T-helper 2 cell (primary cell): ENCODE measurements at places on chromosomes 16 and 17.
A peak's percentile ranks its signal among the peaks of the same experiment; 100 is the strongest.

DNA sequence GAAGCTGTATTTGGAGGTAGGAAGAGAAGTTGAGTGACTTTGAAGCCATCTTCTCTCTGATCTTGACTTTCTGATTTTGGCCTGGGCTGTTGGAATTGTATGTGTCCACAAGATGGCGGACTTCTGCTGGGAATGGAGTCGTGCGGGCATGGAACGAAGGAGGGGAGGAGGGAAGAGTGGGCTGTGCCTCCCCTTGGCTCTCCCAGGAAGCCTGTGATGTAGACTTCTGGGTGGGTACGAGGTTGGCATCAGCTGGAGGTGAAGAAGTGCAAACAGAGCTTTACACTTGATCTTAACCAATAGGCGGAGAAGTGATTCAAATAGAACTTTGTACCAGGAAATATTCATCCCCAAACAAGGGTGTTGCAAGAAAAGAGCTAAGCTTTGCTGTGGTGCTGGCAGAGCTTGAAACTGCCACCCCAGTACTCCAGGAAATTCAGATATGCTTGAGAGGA, 7.4 kb upstream of the TMEM220 start:
- DNase-seq, result peak; percentile 31

GRCh38 chr17:12634789-12635414, 30.8 kb upstream of the MYOCD start:
- DNase-seq, result no peak

GRCh38 chr17:28413804-28414203, 7.8 kb upstream of the SLC46A1 start:
- no peak for DNase-seq

- DNase-seq, result no peak
Observed at GRCh38 chr16:64153718-64154117, 968.1 kb downstream of the CDH11 start.

DNA sequence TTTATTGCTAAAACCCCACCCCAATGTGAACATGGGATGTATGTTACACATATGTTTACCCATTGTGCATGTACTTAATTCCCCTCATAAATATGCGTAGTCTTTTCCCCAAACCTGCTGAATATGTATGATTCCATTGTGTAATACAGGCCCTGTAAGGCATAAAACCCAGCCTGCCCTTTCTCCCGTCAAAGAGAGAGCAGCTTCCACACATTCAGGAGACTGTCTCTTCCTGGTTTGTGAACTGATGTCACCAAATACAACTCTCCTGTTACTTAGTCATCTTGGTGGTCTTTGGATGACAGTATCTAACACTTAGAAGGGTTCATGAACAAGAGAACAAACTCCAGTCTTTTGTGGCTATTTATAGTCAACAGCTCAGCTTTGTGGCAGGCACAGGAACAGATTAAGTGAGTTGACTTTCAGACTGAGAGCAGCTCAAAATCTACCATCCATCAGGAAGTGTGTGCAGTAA, 24.7 kb upstream of the TMC7 start:
- no peak for DNase-seq

DNA sequence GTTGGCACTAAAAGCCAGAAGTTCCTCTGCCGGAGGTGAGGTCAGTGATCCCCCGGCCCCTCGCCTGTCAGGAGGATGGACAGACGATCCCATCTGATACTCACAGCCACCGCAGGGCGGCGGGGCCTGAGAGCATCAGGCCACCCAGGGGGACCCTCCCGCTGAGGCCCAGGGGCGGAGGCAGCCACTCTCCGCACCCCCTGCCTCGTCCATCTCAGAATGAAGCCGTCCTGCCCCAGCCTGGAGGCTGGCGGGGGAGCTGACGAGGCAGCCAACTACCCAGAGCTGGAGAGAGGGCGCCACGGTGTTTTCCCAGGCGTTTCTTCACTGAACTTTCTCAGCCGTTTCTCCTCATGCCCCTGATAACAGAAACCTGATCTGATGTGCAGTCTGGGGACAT, 22.6 kb downstream of the TPSD1 start:
- no peak for DNase-seq

DNA sequence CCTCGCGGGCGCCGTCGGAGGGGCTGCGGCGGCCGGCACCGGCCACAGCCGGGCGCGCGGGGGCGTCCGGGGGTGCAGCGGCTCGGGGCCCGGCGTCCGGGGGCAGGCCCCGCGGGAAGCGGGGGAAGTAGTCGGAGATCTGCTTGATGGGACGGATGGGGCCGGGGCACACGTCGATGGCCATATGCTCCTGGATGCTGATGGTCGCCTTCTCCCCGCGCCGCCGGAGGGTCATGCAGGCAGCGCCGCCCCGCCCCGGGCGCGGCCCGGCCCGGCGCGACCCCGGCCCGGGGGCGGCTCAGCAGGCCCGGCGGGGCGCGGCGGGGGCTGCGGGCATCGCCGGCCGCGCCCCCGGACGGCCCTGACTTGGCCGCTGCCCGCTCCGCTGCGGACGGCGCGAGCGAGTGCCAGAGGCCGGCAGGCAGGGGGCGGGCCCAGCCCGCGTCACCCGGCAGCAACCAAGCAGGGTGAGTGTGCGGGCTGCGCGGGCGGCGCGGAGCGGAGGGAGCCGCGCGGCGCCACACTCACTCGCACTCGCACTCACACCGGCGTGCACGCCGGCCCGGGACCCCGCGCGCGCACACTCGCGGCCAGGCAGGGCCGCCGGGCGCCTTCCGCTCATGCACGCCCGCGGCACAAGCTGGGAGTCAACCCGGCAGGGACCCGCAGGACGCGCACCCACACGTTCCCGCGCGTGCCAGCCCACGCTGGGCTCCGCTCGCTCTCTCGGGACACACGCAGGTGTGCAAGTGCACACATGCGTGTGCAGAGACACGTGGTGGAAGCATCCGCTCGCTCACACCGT, at the start of gene DOC2B:
Gene DOC2B (minus strand): TSS at position 406 of the 805 bp plus-strand sequence. CDS start 171 bp downstream, at position 235.
- DNase-seq, result no peak

- DNase-seq, result peak; percentile 28
Observed at GRCh38 chr17:40307001-40307730, 1.8 kb upstream of the RARA start.

- DNase-seq, result no peak
Observed at GRCh38 chr17:64128787-64129514, 993 bp downstream of the ERN1 start.

DNA sequence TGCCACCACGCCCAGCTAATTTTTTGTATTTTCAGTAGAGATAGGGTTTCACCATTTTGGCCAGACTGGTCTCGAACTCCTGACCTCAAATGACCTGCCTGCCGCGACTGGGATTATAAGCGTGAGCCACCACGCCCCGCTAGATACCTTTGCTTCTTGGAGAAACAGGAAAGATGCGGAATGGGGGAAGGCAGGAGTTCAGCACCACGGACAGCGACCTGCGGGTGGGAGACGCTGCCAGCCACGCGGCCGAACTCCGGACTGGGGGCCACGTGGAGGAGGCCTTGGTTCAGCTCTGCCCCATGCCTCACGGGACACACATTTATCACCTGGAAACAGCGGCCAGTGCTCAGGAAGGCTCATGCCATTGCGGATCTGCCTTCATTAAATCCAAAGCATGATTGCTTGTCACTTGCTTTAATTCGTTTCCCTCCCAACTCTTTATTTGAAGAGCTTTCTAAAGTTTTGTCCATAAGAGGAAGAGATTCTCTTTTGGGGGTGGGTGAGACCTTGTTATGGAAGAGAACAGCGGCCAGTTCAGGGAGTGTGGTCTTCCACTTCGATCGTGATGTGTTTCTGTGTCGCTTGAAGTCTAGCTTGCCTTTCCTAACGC, 219.9 kb downstream of the ENGASE start:
- peak; percentile 16 for DNase-seq

DNA sequence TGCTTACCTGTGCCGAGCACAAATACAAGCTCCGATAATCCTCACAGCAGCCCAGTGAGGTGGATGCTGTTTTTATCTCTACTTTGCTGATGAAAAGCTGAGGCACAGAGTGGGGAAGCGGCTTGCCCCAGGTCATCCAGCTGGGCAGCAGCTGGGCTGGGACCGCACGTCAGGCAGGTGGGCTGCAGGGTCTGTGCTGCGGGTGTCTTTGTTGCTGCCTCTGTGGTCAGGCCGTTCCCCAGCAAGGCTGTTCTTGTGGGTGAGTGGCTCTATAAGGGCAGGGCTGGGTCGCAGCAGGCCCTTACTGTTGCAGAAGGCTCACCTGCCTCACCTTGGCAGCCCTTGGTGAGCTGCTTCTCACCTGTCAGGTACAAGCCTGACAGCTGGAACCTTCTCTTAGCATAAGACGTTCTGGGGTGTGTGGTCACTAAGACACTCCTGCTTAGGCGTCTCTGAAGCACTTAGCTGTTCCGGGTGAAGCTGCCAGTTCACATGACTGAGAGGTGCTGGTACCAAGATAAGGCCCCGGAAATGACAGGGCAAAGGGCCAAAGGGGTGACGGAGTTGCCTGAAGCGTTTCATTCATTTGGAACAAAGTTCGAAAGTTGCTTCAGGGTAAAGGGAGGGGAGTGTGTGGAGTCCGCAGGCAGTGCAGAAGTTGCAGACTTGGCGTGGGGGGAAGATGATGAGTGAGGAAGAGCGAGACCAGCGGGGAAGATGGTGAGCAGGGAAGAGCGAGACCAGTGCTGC, 17.4 kb downstream of the IRF8 start:
- no peak for DNase-seq

DNA sequence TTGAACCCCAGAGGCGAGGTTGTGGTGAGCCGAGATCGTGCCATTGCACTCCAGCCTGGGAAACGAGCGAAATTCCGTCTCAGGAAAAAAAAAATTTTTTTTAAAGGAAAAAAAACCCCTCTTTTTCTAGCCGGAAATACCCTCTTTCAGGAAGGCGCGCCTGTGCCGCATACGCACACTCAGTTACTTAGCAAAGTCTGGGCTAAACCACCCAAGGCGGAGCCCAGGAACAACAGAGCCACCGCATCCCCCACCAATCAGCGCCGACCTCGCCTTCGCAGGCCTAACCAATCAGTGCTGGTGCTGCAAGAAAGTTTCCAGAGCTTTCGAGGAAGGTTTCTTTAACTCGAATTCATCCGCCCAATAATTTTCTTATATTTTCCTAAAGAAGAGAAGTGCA, 510.4 kb downstream of the KCNJ18 start:
- no peak for DNase-seq

- DNase-seq, result no peak
Observed at GRCh38 chr16:27326738-27327585, 13.2 kb downstream of the IL4R start.

- DNase-seq, result peak; percentile 74
Observed at GRCh38 chr16:29662729-29663015, 375 bp upstream of the SPN start.

GRCh38 chr17:8828517-8828875, 29.3 kb upstream of the MFSD6L start:
- no peak for DNase-seq

DNA sequence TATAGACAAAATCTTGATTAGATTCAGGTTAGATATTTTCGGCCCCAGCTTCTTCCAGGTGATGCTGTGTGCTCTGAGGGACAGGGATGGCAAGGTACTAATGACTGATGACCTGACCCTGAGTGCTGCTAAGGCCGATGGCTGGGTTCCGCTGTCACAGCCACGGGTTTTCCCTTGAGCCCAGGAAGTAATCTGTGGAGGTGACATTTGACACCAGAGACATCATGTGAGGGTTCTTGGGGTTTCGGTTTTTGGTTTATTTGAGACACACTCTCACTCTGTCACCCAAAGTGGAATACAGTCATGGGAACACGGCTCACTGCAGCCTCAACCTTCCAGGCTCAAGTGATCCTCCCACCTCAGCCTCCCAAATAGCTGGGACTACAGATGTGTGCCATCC, 9.8 kb downstream of the OTOP3 start:
- no peak for DNase-seq

GRCh38 chr16:320206-320605, 32.3 kb downstream of the AXIN1 start:
- DNase-seq, result no peak

DNA sequence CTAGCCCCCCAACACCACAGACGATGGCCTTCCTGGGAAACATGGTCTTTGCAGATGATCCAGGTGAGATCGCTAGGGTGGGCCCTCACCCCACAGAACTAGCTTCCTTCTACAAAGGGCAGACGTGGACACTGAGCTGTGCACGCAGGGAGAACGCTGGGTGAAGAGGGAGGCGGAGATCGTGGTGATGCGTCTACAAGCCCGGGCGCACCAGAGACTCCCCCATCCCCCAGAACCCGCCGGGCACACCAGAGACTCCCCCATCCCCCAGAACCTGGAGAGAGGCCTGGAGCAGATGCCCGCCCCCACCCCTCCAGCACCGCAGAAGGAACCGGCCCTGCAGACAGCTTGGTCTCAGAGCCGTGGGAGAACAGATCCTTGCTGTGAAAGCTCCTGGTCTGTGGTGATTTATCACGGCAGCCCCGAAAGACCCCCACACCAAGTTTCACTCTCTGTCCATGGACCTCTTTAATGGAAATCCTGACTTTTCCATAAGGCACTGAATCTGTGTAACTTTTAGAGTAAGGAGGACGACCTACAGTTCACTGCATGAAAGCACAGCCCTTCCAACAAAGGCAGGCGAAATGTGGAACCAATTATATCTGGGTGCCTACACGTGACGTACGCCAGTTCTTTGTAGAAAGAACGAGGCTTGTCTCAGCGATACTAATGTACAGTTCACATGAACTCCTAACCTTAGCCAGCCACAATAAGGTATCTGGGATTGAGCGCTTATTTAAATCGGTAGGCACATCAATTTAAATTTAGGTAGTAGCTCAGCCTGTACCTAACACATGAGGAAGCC, 88.5 kb downstream of the ANKRD11 start:
- no peak for DNase-seq

DNA sequence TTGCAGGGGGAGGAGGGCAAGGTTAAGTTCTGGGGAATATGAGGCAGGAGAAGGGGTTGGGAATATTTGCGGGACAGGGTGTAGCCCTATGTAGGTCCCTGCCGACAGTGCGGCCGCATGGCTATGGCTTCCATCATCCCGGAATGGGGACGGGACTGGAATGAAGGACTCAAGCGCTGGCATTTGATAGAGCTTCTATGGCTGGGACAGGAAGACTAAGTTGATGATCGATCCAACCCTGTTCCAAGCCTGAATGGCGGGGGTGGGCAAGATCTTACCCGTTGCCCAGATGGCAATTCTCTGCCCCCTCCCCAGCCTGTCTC, 47.1 kb downstream of the SRCIN1 start:
- DNase-seq, result no peak

GRCh38 chr16:85037050-85037410, 9.4 kb downstream of the KIAA0513 start:
- no peak for DNase-seq

DNA sequence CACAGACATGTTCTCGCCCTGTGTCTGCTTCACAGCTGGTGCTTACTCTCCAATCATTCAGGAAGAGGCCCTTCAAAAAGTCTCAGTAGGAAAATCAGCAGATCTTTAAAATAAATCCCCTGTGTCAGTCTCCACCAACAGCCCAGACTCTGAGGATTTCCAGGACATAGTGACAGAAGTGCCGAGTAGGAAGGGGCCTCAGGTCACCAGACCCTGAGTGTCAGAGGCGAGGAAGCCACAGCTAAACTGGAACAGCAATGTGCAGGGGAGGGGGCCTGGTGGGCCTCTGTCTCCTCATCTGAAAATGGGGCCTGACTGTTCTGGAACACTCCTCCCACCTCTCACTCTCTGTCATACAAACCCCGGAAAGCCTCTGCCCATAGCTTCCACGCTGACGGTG, 6.3 kb downstream of the CACNG4 start:
- no peak for DNase-seq

- DNase-seq, result no peak
Observed at GRCh38 chr17:81825841-81826466, 7.1 kb downstream of the MCRIP1 start.
